ENCODE measurements at places on chromosomes 1 and 21.

DNA sequence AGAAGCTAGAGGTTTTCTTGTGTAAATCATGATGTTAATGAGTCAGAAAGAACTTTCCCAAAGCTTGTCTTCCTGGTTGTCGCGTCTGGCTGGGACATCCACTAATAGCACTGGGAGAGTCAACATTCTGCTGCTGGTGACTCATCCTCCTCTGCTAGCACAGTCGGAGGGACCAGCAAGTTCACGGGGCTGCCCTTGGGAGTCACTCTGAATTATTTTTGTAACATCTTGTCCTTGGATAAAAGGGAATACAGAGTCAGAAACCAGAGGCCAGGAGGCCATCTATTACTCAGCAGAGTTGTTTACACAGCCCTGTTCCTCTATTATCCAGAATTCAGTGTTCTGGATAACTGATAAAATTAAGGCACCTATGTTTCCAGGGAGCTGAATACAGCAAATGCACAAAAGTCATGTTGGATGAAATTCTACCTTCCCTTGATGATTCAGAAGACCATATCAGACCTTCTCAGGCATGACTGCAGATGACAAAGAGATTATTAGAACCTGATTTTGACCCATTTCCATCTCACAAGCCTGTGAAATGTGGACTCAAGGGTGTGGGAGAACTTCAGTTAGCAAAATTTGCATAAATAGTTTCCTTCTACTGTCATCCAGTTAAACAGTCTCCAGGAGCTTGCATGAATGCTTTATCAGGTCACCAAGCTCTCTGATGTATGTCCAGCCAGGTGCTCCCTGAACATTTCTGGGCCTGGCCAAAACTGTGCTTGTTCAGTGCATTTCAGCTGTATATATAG, 68.1 kb downstream of the JAK1 start:
- DNase-seq: no peak

- no peak for DNase-seq
Measured at GRCh38 chr1:206895837-206896242, 1.4 kb upstream of the IL24 start.

- DNase-seq: no peak
Measured at GRCh38 chr1:206023695-206024094, at the start of gene CTSE. TSS of gene CTSE (minus strand) at chr1:206023895. CDS start at chr1:206023791, 104 bp downstream.

- DNase-seq: no peak
Measured at GRCh38 chr1:910881-911721, 12.6 kb upstream of the SAMD11 start.

Measured in T-helper 2 cell (primary cell).